ENCODE measurements at places on chromosomes 1 and 21. TPM values are rescaled to one million over a fixed set of nuclear protein-coding genes. Genes with fewer than 3 reads are reported as not detected.

FAF1 gene
- total RNA-seq: 84.1 TPM

REN gene
- total RNA-seq: not detected

APCS gene
- total RNA-seq: not detected

CCDC30 gene
- 0.99 TPM for total RNA-seq

NCF2 gene
- total RNA-seq: 0.15 TPM

S100A8 gene
- total RNA-seq: not detected

MYOG gene
- total RNA-seq: not detected

GBP7 gene
- not detected for total RNA-seq

CYP4A11 gene
- total RNA-seq: not detected

CFHR1 gene
- total RNA-seq: not detected

PCNT gene
- 39.7 TPM for total RNA-seq

MNDA gene
- total RNA-seq: not detected

SPRR3 gene
- total RNA-seq: not detected

ARTN gene
- 0.29 TPM for total RNA-seq

NLRP3 gene
- total RNA-seq: not detected

UBIAD1 gene
- 10.0 TPM for total RNA-seq

HSD3B2 gene
- not detected for total RNA-seq

MMP23B gene
- total RNA-seq: 2.5 TPM

TPTE gene
- total RNA-seq: not detected

NBPF4 gene
- total RNA-seq: not detected

SRP9 gene
- 193 TPM for total RNA-seq

SPATA17 gene
- 0.50 TPM for total RNA-seq

SDE2 gene
- 15.5 TPM for total RNA-seq

HES5 gene
- not detected for total RNA-seq

PPIAL4G gene
- not detected for total RNA-seq

INTS3 gene
- total RNA-seq: 52.9 TPM

THEM5 gene
- 0.17 TPM for total RNA-seq

PSMB4 gene
- total RNA-seq: 409 TPM

CYYR1 gene
- 0.15 TPM for total RNA-seq

KIF1B gene
- total RNA-seq: 31.1 TPM

NBPF10 gene
- total RNA-seq: 2.0 TPM

BCL2L15 gene
- total RNA-seq: under 0.01 TPM

IL19 gene
- not detected for total RNA-seq
